Activated naive CD8-positive, alpha-beta T cell treated with anti-CD3 and anti-CD28 coated beads for 36 hours (primary cell): ENCODE measurements at places on chromosomes 1 and 21.

DNA sequence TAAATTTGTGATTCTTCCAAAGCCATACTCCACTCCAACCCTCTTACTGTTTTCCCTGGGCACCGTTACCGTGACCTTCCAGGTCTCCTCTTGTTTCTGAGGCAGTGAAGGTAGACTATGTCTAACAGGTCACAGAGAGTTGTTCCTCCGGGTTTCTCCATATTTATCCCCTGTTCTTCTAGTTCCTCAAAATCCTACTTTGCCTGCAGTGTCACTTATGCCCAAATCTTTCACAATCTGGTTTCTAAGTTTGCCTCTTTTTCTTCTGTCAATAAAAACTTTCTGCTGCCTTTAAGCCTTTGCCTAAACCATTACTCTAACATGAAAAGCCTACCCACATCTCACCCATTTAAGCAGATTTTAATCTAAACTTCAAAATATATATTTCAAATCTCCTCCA is 87.7 kb downstream of the C4BPA start:
- no peak for DNase-seq

DNA sequence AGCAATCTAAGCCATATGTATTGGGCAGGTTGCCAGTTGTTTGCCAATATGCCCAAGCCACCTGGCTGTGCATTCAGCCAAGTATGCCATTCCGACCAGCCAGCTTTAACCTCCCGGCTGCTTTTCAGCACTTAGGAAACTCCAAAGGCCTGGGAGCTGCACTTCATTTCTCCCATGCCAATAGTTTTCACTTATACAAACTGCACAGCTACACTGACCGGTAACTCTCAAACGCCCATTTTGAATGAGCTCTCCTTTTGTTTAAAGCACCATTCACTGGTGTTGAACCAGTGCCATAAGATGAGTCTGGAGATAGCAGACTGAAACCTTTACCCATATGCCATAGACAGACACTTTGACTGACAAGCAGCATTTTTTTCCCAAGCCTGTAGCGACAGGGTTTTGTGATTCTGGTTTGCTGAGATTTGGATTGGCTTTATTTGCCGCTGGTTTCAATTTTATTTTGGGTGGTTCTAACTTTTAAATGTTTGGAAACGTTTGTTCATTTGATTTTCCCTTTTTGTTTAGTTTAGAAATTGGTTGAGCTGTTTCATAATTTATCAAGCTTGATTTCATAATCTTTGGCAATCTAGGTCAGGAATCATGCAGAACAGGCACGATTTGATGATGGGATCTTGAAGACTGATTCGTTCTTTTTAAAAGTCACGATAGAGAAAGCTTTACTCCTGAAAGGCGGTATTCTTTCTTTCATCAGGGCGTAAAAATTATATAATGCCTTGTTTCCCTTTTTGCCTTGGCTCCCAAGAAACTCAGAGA is 144.6 kb downstream of the NFIA start:
- DNase-seq = no peak

DNA sequence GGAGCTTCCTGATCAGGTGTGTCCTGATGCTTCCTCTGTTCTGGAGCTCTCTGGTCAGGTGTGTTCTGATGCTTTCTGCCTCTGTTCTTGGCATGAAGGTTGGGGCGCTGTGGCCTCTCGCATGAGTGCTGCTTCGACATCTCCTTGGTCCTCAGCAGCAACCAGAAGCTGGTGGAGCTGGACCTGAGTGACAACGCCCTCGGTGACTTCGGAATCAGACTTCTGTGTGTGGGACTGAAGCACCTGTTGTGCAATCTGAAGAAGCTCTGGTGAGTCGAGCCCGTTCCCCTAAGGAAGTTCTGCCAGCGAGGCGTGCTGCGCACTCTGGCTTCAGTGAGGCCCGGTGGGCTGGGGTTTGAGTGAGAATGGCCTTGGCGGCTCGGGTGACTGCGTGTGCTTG is 18.0 kb downstream of the NLRP3 start:
- DNase-seq = no peak

GRCh38 chr21:45405271-45405818 is 380 bp downstream of the COL18A1 start:
- no peak for DNase-seq

DNA sequence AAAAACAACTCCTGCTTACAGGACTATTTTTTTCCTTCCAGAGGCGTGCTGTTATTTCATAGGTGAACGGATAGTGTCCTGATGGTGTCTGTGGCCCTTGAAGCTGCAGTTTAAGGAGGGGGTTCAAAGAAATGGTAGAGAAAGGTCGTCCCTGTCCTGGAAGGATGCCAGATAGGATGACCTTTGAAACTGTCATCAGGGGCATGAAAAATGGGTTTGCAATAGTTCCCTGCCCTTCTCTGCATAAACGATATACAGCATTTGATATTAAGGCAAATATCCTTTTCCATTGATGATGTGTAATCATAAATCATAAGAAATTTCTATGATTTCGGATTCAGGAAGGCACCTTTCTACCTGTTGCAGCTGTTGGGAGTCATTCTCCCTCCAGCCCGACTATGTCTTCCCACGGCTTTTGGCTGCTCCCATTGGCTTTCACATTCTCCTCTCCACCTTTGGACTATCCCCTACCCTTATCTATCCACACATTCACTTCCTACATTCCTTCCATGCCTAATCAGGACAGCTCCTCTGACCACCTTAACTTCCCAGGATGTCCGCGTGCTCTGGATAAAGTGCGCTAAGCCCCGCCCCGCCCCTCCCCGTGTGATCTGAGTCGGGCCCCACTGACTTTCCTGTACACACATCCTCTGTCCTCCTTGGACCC is 209.8 kb downstream of the DISC1 start:
- no peak for DNase-seq

- no peak for DNase-seq
Observed at GRCh38 chr1:12053752-12054548, 9.2 kb upstream of the TNFRSF8 start.

DNA sequence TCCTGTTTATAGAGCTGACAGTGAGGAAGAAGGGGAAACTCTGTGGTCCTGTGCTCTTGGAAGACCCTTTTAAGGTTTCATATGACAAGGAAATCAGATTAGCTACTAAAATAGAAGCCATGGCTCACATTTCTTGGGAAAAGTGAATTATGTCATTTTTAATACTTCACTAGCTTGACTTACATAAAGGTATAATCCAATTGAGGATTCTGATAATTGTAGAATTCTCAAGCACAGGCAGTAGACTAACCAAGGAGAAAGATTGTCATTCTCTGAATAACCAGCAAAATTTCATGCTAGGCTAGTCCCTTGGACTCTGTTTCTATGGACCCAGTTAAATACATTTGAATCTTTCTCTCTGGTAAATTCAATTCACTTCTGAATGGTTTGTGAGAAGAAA is 613.0 kb upstream of the BEND5 start:
- DNase-seq = no peak

GRCh38 chr1:115312742-115313141 is 25.3 kb downstream of the NGF start:
- no peak for DNase-seq

DNA sequence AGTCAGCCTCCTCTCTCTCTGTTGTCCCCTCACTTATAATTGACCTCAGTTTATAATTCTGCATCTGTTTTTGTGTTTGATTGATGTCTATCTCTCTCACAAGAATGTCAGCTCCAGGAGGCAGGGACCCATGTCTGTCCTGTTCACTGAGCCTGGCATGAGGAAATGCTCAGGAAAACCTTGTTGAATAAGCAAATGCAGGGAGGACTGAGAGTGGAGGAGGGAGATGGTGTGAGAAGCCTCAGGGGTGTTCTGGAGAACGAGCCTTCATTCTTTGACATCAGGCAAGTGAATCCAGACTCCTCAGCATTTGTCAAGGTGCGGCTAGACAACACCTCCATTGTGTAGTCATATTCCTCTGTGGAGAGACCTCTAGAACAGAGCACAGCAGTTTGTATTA is 45.5 kb downstream of the MAN1C1 start:
- no peak for DNase-seq

DNA sequence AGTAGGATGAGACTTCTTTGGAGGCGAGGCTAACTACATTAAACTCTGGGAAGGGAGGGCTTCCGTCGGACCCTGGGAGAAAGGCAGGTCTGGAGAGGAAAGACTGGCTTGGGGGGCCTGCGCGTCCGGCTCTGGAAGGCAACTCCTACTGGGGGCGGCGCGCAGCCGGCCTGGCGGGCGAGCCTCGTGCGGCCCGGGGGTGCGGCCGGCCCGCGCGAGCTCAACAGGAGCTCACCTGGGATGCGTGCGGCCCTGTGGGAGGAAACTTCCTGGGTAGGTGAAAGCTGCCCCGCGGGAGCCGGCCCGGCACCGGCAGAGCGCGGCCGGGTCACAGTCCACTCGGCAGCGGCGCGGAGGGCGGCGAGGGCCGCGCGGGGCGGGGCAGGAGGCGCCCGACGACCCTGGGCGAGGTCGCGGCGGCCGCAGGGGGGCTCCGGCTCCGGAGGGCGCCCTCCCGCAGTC is 449 bp downstream of the EPS15 start:
- peak; percentile 69 for DNase-seq

DNA sequence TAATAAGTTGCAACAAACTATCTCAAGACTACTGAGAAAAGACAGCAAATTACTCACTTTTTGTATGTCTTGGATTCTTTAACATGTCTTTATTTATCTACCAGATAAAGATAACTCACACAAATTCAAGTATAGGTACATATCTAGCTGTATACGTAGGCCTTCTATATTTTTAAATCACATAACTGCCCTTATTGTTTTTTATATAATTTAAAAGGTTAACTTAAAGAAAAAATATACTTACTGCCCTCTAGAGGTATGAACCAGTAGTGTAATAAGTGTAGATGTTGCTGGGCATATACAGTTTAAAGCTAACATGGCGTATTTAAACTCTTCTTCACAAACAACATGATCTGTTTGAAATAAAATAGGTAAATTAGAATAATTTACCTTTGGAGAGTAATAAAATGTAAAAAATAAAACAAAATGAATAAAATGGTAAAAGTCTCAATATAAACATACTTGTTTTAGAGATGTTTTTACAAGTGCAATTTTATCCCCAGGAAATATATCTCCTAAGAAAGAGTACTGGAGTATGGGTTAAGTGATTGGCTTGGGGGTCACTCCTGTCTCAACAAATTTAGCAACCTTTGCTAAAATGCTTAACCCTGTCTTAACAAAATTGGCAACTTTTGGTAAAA is 235.2 kb downstream of the KCNT2 start:
- DNase-seq = no peak

DNA sequence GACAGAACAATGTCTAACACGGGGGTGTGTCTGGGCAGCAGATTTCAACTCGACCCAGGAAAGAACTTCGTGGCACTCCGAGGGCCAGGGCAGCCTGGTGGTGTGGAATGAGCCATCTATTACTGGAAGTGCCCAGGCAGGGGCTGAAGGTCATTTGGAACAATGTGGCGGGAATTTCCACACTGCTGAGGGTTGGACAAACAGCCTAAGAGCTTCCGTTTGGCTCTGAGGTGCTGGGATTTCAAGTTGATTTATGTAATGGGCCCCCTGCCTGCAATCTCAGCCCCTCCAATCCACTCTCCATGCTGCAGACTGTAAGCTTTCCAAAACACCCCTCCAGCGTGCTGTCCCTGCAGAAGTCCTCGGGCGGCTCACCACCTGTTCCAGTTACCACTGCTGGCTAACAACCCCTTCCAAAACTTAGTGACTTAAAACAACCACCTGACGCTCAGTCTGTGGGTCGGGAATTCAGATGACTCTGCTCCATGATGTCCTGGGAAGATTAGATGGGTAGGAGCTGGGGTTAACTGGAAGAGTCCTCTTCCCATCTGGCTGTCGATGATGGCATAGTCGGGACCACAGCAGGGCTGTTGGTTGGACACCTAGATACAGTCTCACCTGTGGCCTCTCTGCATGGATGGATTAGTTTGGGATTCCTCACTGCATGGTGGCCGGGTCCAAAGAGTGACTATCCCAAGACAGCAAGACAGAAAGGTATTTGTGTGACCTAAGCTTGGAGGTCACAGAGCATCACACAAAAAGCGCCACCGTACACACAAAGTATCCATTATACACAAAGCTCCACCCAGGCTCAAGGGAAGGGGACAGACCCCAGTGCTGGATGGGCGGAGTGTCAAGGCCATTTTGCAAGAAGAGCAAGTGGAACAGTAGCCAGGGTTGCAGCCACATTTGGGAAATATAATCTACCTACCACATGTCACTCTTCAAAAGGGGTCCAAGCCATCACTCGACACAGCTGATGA is 89.7 kb upstream of the IFFO2 start:
- no peak for DNase-seq

GRCh38 chr21:44686000-44686781 is 4.2 kb upstream of the KRTAP12-1 start:
- DNase-seq = no peak

GRCh38 chr21:14120091-14120734 is 90.5 kb downstream of the LIPI start:
- DNase-seq = peak; percentile 28

DNA sequence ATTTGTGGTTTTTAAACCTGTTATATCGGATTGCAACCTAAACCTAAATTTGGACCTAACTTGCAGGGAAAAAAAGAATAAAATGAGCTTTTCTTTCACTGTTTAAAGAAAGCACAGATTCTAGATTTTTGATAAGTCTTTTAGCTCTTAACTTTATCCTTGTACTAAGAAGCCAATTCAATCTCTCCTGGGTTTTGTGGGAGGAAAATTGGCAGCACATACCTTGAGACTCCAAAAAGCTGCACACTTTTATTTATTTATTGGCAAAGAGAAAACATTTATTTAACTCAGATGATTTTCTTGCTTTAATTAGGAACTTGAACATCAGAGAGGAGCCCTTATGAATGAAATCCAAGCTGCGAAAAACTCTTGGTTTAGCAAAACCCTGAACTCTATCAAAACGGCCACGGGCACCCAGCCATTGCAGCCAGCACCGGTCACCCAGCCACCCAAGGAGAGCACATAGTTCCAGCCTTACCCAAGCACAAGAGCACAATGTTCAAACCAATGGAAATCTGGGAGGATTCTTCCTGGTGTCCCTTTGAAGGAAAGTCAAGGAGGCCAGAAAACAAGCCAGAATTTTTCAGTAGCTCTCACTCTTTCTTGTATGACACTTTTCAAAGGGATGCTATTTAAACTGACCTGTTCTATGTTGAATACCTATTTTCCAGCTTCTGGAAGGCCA is 10.1 kb upstream of the CACYBP start:
- no peak for DNase-seq

DNA sequence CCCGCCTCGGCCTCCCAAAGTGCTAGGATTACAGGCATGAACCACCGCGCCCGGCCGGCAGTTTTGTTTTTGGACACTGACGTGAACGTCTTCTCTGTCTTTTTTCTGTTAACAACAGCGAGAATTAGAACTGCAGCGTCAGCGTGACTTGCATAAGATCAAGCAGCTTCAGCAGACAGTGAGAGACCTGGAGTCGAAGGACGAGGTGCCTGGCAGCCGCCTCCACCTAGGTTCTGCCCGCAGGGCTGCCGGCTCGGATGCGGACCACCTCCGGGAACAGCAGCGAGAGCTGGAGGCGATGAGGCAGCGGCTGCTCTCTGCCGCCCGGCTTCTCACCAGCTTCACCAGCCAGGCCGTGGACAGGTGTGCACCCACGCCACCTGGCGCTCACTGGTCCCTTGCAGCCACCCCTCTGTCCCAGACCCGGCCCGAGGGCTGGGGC is 22.9 kb upstream of the DIP2A start:
- no peak for DNase-seq

- no peak for DNase-seq
Observed at GRCh38 chr1:112309499-112309898, 86.5 kb upstream of the CTTNBP2NL start.
